Gastrocnemius medialis (tissue), 4 donors: ENCODE measurements at places on chromosomes 1 and 21.

DNA sequence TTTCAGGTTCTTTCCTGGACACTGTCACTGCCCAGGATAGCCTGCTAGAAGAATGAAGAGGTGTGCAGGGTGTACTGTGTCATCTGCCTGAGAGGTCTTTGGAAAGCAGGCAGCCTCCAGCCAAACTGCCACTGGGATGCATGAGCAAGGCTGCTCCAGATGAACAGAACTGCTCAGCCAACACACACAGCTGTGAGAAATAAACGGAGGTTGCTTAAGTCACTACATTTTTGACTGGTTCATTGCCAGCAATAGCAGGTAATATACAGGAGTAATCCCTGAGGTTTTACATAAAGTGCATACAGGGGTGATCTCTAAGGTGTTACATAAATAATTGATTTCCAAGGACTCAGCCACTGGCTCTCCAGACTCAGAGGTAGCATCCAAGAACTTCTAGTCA, 516.9 kb downstream of the BRINP3 start:
- no peaks in the 10 kb centered on the region for H3K27me3 ChIP-seq
- H3K27ac ChIP-seq: no peak overlapping the region
- H3K36me3 ChIP-seq: no peaks in the 10 kb centered on the region
- H3K4me1 ChIP-seq: no peaks in the 10 kb centered on the region

- DNase-seq: no peak
- H3K27me3 ChIP-seq: no peaks in the 10 kb centered on the region
- H3K4me3 ChIP-seq: no peak overlapping the region
- no peaks in the 10 kb centered on the region for H3K36me3 ChIP-seq
- H3K27ac ChIP-seq: no peak overlapping the region
These were observed 604.7 kb upstream of the PLXNA2 start for GRCh38 chr1:208848854-208849253.

DNA sequence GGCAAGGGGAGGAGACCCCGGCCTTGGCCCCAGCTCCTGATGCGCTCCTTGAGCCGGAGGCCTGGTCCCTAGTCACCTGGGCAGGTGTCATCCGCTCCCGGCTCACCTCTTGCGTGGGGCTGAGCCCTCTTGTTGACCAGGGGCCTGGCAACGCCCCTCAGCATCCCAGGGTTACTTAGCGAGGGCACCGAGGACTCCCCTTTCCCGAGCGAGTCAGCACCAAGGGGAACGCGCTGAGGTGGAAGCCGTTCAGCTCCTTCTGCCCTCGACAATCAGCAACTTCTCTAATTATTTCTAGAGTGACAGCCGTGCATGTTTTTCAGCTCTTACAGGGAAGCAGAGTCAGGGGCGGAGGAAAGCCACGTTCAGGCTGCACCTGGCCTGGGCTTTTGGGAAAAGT, 522 bp downstream of the SLC45A1 start:
- H3K27me3 ChIP-seq: no peaks in the 10 kb centered on the region
- DNase-seq: no peak
- H3K4me3 ChIP-seq: peak overlapping the region; percentile 75

DNA sequence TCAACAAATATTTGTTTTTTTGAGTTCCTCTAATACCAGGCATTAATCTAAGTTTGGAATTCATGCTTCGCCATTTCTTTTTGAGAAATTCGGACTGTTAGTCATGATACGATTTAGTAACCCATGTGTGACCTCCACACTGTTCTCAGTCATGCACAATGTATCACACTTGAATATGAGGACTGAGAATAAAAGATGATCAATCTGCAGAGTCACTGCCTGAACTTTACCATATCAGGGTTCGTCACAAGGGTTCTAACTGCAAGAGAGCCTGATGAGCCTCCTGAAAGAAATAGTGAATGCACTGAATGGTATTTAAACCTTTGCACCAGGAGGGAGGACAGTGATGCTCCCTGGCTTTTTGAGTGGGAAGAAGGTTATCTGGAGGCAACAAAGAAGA, 10.9 kb upstream of the FASLG start:
- no peaks in the 10 kb centered on the region for H3K27me3 ChIP-seq
- no peak overlapping the region for H3K4me3 ChIP-seq
- no peaks in the 10 kb centered on the region for H3K4me1 ChIP-seq
- no peaks in the 10 kb centered on the region for H3K36me3 ChIP-seq

DNA sequence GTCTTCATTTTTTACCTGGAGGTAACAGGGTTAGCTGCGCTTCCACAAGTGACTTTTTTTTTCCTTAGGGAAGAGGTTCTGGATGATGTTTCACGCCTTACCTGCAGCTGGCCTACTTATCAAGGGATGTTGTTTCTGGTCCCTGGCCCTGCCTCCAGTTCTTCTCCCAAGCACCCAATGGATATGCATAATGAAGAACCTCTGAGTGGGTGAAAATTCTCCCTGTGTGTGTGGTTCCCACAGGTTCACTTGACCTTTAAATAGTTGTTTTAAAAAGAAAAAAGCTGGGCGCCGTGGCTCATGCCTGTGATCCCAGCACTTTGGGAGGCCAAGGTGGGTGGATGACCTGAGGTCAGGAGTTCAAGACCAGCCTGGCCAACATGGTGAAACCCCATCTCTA, 31.8 kb upstream of the DPT start:
- no peak for DNase-seq
- H3K27me3 ChIP-seq: no peaks in the 10 kb centered on the region
